ENCODE measurements at places on chromosomes 13 and 19.

- no peak for DNase-seq
These were observed 7.5 kb downstream of the CARD8 start for GRCh38 chr19:48248081-48248833.

DNA sequence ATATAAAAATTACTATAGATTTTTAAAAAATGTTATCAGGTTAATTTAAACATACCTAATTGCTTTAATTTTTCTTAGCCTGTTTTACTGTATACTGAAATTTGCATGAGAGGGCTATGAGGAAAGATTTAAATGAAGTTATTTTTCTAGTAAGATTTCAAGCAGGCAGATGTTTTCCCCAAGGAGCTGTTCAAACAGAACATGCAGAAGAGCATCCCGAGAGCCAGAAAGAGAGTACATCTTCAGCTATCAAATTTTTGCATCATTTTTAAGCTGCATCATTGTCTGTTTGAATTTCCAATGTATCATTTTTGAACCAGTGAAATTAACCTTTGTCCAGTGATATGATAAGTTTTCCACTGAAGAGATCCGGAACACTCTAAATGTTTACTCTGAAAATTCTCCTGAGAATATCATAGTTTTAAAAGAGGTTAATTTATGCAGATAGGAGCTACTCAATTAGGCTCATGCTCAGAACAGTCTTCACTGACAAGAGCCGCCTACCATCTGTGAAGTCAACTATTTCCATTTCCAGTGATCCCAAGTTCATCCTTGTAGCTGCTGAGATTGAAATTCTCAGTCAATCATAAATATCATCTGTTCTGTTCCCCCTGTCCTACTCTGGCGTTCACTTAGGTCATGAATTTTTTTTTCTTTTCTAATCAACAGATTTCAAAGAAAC is 467.7 kb upstream of the NBEA start:
- no peak for DNase-seq

- no peak for DNase-seq
These were observed 147.1 kb downstream of the TBC1D4 start for GRCh38 chr13:75334634-75335447.

- DNase-seq: peak; percentile 41
These were observed 99.0 kb downstream of the ARHGEF7 start for GRCh38 chr13:111213964-111214726.

- DNase-seq: no peak
These were observed 2.4 kb upstream of the TEKTIP1 start for GRCh38 chr19:3536429-3537100.

DNA sequence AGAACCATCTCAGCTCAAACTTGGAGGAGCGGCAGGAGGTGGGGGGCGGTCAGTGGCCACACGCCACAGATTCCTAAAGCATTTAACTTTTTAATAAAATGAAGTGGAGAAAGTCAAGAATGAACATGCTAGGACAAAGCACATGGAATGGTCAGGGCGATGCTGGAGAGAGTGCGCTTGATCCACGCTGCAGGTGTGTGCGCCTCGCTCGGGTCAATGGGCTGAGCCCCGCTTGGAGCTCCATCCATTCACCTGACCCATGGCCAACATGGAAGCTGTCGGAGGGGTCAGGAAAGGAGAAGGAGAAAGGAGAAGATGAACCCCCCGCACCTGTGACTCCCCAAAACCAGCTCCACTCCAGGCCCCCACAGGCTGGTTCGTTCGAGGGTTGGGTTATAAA is 41.8 kb downstream of the SUGP2 start:
- no peak for DNase-seq

GRCh38 chr19:38233740-38234251 is 9.8 kb upstream of the DPF1 start:
- DNase-seq: peak; percentile 46

GRCh38 chr13:50244713-50245574 is 229.7 kb downstream of the KCNRG start:
- no peak for DNase-seq

- no peak for DNase-seq
These were observed 16.7 kb upstream of the UQCR11 start for GRCh38 chr19:1622007-1622406.

Data from NCI-H1417 (cell line).